GM20000 (cell line): ENCODE measurements at places on chromosomes 2 and 18.

GRCh38 chr2:219722276-219722879 is 94.9 kb downstream of the SLC4A3 start:
- DNase-seq = no peak

DNA sequence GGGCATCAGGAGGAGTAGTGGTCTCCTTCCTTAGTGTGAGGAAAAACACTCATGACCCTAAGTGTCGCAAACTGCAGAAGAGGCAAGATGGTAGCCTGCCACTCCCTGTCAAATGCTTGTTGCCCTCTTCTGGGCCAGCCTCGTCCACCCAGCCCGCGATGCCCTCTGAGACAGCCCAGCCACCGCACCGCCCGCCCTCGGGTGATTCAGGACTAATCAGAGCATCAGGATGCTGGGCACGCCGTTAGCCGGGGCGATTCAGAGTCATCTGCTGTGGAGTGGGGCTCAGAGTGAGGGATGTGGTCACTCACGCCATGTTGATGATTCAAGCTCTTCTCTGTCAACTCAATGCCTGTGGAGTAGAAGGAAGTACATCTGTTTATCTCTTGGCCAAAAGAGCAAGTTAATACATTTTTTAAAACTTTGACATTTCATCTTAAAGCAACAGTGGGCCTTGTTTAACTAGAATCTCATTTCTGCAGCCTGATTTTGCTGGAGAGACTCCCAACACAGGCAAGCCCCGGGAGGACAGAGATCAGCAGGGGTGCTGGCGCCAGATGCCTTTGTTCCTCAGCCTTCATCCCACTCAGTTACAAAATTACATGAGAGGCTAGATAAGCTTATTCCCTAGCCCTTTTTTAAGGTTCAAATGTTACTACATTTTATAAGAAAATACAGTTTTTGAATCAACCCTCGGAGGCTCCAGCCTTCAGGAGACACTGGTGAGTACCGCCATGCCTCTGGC is 79.0 kb downstream of the TMEM18 start:
- DNase-seq = no peak

GRCh38 chr18:77960791-77961410 is 711.3 kb downstream of the GALR1 start:
- no peak for DNase-seq

DNA sequence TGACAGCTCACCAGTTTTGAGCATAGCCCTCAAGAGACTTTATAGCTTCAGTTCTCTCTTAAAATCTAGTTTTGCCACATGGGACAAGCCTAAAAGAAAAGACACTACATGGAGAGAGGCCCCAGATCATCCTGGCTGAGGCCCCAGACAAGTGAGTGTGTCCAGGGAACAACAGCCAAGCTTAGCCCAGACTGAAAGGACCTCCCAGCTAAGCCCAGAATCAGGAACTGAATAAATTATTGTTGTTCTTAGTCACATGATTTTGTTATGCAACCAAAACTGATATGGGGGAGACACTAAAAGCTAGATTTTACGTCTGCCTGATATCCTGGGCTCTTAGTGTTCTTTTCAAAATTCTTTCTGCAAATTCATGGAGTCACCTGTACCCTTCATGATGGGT is 29.3 kb upstream of the LBH start:
- no peak for DNase-seq

GRCh38 chr18:48555465-48555995 is 16.7 kb downstream of the CTIF start:
- no peak for DNase-seq

DNA sequence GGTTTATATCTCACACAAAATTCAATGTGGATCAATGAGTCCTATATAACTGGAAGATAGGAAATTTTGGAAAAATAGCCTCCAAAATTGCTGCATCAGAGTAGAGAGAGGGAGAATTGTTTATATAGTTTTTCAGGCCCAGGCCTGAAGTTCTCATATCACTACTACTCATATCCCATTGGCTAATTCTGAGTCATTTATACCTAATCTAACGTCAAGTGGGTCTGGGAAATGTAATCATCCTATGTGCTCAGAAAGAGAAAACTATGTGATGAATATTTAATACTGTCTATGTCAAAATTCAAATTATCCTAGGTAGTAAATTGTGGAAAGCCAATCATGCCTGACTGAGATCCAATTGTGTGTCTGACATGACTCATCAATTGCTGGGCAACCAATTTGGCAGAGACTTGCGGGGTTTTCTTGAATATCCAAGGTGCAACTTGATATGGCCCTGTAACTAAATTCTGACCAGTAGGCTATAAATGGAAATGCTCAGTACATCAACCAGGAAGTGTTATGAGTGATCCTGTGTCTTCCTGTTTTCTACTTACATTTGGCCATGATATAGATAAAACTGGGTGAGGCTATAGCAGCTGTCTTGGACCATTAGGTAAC is 744.4 kb downstream of the KCNJ3 start:
- DNase-seq = no peak

GRCh38 chr2:46424937-46425336 is 54.4 kb upstream of the TMEM247 start:
- DNase-seq = no peak

DNA sequence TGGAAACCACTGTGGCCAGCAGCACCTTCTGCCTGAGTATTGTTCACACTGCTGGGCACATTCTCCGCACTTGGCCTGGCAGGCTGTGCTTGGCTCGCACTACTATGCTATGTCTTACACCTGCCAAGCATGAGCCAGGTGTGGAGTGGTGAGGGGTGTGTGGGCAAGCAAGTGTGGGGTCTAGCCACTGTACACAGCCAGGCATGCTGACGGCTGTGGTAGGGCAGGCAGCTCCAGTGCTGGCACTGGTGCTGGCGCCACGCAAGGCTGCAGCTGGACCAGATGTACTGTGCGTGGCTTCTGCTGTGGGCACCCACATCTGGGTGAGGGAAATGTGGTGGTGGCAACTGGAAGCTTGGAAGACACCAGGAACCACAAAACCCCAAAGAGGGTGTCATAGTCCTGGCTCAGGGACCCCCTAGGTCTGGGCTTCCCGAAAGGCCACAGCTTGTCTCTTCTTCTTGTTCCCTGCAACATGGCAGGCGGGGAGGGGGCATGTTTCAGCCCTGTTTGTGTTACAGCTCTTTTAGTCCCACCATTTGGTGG is 101.5 kb downstream of the ALMS1 start:
- no peak for DNase-seq

DNA sequence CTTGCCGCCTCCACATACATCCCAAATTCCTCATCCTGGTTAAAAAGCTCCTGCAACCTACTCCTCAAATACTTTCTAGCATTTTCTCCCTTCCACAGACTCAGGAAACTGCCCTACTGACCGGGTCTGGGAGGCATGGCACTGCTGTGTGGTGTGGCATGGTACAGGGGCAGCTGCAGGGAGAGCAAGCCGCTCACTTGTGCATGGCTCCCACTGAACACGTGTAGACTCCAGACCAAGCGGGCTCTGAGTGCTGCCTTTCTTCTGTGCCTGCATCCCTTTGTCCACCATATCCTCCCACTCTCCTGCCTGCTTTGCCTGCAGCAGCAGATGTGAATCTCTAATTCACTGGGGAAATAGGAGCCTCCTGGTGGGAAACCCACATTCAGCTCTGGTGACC is 72.2 kb downstream of the CCDC93 start:
- DNase-seq = no peak

- DNase-seq = peak; percentile 78
These were observed 678 bp downstream of the PIAS2 start for GRCh38 chr18:46916551-46917107.

- DNase-seq = peak; percentile 90
These were observed at the start of gene CYS1 for GRCh38 chr2:10079870-10080535. Gene CYS1, minus strand, starts transcription at chr2:10080411. Its CDS starts 188 bp downstream, at chr2:10080223.

DNA sequence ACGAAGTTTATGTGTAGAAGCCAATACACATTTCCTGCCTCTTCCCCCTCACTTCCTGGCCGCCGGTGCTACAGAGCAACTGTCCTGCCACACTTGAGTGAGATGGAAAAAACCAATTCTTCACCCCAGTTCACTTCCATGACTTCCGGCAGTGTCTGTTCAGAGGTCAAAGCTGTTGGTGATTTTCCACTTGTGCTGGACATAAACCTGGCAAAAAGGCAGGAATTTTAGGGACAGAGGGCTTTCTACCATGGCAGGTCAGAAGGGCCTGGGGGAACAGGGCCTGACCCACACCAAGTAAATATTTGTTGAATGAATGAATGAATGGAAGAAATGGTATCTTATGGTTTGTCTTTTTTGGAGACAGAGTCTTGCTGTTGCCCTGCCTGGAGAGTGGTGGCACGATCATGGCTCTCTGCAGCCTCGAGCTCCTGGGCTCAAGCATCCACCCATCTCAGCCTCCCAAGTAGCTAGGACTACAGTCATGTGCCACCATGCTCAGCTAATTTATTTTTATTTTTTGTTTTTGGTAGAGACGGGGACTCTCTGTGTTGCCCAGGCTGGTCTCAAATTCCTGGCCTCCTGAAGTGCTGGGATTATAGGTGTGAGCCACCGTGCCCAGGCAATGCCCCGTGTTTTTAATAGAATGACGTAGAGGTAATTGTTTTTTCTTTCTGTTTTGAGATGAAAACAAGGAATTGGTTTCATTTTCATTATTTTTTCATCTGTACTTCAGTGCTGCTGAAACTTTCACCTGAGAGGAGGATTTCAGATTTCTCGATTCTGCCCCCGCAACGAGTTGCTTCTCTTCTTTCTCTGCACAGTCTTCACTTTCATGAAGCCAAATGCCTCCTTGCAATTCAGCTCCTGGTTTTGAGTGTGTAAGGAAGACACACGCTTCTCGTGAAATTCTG is 48.0 kb upstream of the LPIN2 start:
- peak; percentile 41 for DNase-seq

- DNase-seq = no peak
These were observed 75.7 kb upstream of the OTOS start for GRCh38 chr2:240216167-240216566.

- DNase-seq = no peak
These were observed 117.4 kb upstream of the RPRM start for GRCh38 chr2:153595939-153596338.

DNA sequence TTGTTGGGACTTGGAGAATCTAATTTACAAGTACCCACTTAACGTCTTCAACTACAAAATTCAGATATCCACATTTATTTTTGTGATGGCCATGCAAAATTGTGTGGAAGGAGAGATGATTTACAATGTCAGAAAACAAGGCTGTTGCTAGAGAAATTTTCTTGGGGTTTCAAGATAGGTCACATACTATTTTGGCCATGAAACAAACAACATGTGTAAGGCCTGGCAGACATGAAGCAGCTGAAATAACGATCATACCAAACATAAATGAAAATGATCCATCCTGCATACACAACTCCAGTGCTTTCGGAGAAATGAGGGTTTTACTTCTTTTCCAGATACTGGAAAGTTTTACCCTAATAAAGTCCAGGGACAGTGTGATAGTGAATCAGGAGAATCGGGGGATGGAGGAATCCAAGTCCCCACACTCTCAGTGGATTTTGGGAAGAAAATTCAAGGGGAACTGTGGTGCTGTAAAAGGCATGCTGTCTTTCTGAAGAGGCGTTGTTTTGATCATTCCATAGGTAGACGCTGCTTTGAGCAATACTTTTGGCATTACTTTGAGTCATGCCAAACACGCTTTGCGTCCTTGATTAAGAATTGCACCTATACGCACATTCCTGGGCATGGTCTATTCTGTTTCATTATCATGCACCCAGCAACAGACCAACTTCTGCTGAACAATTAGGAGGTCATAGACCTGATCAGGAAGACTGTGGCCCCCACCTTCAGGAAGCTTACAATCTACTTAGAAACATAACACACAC is 79.4 kb downstream of the POU3F3 start:
- DNase-seq = no peak

GRCh38 chr2:2107141-2107540 is 223.9 kb downstream of the MYT1L start:
- no peak for DNase-seq

DNA sequence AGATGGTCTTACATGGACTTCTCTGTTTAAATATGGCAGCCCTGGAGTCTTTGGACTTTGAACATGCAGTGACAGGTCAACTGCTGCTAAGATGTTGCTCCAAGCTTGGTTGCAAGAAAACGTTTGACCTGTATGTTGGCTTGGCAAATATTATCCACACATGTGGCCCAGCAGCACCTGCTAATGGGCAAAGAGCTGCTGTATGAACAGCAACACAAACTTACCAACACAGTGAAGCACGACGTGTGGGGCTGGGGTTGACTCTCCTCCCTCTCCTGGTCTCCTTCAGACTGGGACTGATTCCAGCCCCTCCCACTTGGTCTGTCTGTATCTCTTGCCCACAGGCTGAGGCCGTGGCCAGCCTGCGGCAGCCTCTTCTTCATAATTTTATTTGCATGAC is 3.8 kb downstream of the KCNE4 start:
- no peak for DNase-seq

- DNase-seq = no peak
These were observed 19.7 kb upstream of the DCTN1 start for GRCh38 chr2:74399785-74400184.

DNA sequence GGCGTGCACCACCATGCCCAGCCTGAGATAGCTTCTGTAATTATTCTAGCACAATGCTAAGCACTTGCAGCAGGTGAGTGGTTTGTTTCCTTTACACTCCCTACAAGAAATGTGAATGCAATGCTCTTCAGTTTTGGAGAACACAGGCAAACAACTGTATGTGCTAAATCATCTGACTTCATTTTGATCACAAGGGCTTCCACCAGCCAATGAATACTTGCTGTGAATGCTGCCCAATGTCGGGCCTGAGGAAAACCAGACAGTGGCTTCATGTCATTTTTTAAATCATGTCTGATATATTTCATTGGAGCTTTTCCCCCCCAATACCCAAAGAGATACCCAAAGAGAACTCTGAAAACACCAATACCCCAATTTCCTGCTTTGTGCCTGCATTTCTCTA is 155.6 kb upstream of the XPO1 start:
- no peak for DNase-seq

- DNase-seq = no peak
These were observed 99.9 kb upstream of the NABP1 start for GRCh38 chr2:191578031-191578430.

DNA sequence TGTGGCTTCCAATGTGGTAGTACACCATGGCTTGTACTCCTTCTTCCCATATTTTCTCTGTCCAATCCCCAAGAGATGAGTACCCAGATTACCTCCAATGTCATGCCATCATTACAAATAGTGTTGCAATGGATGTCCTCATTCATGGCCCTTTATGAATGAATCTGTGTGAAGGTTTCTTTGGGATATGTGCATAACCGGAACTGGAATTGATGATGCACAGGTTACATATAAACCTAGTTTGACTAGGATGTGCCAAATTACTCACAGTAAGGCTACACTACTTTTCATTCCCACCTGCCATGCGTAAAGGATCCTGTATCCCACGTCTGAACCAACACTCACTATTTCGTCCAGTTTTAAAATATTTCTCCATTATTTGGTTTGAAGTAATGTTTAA is 173.9 kb upstream of the CXCR4 start:
- DNase-seq = no peak

DNA sequence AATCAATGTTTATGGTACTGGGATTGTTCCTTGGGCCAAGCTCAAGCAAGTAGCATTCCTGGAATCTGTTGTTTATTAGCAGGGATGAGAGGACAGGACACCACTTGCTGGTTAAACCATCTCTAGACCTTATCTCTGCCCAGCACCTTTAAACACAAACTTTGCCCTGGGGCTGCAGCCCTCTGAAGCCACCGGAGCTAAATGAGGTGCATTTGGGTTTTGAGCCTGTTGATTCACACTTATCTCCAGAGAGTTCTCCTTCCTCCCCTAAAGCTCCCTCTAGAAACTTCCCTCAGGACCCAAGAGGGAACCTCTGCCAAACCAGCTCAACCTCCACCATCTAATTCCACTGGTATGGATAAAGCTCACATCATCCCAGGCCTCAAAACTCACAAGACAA is 94.8 kb upstream of the EPAS1 start:
- no peak for DNase-seq
